Activated CD4-positive, alpha-beta T cell treated with anti-CD3 and anti-CD28 coated beads, Interleukin-2, amount 50 U/mL, for 24 hours (primary cell): ENCODE measurements at places on chromosomes 16 and 17.

GRCh38 chr16:89358030-89359005 lies 132.0 kb downstream of the ANKRD11 start:
- no peak for DNase-seq

DNA sequence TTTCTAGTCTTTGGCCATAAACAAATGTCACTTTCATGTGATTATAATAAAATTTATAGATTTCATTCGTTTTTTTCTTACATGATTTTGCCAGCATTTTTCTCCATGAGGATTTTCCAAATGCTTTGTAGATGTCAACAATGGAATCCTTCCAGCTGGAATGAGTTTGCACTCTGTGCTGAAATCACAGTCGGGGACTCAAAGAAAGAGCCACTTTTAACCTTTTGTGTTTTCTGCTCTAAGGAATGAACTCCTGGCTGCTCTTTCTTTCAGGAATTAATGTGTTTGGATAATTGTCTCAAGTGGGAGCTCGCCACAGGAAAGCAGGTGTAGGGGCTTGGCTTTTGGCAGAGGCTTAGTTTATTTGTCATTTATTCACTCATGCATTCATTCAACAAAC lies 372.3 kb upstream of the SALL1 start:
- no peak for DNase-seq

GRCh38 chr17:58541249-58541648 lies 26.8 kb upstream of the MTMR4 start:
- no peak for DNase-seq

DNA sequence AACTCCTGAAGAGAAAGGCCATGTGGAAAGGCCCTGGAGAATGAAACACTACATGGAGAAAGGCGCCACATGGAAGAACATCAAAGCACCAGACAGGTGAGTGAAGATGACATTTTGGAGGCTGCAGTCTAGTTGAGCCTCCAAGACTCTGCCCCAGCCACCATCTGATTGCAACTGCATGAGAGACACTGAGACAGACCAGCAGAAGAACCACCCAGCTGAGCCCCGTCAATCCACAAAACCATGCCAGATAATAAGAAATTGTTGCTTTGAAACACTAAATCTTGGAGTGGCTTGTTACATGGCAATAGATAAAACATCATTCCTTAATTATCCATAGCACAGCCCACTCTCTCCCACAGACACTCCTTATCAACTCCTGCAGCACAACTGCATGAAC lies 4.8 kb downstream of the GAS7 start:
- DNase-seq = no peak

DNA sequence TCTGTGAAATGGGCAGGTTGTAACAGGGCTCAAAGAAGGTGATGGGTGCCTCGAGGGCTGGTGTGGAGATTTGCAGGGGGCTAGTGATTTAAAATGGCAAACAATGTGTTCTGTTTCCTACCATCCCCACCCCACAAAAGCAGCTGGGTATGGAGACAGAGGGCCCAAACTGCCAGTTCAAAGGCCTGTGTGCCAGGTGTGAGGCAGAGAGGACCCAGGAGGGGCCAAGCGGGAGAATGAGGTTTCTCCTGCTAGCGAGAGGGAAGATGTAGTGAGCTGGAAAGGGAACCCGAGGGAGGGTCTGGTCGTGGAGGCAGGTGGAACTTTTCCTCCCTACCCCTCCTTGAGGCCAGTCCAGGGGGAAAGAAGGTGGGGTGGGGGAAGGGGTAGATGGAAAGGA lies 39.4 kb downstream of the LAT start:
- DNase-seq = no peak

DNA sequence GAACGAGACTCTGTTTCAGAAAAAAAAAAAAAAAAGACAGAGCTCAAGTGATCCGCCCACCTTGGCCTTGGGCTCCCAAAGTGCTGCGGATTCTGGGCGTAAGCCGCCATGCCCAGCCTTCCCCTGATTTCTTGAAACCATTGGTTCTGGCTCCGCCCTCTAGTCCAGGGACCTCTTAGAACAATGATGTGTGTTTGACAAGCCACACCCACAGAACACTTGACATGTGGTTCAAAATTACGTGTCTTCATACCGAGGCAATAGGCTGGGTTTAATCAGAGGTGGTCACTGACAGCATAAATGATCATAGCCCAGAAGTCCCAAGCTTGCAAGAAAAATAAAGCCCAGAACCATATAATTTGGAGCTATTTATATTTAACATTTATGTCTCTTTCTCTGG lies 23.0 kb downstream of the KNOP1 start:
- no peak for DNase-seq

- DNase-seq = no peak
Measured at GRCh38 chr16:56944954-56945839, 13.3 kb downstream of the HERPUD1 start.

DNA sequence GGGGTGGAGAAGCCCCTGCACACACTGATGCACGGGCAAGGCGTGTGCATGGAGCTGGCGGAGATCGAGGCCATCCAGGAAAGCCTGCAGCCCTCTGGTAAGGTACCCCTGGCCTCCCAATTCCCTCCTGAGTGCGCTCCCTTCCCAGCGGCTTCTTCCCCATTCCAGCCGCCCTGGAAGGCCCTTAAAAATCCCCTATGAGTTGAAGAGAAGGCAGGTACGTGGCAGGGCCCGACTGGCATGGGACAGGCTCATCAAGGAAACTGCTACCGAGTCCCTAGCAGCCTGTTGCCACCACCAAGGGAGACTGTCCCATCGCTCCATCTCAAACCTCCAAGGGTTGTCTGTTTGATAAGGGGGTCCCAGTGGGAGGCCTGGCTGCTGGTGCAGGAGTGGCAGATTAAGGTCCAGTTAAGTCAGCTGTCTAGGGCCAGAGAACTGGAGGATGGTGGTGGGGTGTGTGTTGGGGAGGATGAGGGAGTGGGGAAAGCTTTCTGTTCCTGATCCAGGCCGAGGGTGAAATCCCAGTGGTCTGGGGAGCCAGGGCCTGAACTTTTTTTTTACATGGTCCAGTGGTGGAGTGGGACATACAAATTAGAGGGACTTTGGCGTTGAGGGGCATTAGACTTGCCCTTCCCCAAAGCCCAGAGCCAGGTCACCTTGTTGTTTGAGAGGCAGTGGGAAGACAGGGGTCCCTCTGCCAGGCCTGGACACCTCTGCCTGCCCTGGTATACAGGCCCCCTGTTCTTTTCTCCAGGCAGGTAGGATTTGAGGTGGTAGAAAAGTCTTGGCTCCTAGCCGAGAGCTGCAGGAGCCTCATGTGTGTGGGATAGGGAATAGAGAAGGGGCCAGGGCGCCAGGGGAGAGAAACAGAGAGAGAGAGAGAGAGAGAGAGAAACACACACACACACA lies 994 bp downstream of the IGFBP4 start:
- no peak for DNase-seq

- DNase-seq = no peak
Measured at GRCh38 chr17:40666331-40666730, 1.4 kb upstream of the KRT222 start.

DNA sequence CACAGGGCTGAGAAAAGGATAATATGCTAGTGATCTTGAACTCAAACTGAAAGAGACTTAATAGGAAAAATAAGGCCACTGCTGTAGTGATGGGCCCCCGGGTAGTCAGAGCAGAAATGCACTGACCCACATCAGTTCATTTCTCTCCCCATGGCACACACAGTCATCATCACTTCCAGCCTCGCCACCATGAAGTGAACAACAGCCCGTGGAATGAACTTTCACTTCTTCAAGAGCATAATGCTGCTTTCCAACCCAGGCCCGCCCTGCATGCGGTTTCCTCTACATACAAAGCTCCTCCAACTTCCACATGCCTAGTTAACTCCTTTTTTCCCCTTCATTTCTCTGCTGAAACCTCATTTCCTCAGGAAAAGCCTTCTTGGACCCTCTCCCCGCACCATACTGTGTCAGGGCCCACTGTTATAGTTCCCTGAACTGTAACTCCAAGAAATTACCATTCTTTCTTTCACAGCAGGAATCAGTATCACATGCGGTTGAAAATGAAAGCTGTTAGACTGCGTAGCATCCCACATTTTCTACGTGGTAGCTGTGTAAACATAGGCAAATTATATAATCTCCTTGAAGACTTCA lies 65.8 kb upstream of the SMIM36 start:
- DNase-seq = peak; percentile 21

GRCh38 chr17:6576038-6576785 lies 19.9 kb upstream of the PITPNM3 start:
- DNase-seq = no peak

DNA sequence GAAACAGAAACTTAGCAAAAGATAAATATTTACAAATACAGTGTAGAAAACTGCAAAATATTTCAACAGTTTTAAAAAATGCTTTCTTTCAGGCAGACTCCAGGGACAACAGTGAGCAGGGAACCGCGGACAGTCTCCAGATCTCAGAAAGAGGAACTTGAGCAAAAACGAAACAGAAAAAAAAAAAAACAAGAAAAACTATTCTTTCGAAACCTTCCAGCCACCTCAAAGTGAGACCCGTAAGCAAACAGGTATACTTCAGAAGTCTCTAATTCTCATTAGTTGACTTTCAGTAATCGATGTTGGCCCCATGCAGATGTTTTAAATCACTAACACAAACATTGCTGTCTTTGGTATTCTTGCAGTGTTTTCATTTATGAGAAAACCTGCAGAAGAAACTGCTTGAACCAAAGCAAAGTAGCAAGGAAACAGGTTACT lies 15.7 kb upstream of the CCL1 start:
- no peak for DNase-seq

GRCh38 chr17:29760279-29761039 lies 137.7 kb upstream of the CORO6 start:
- DNase-seq = peak; percentile 15
